CD4-positive, alpha-beta T cell treated with Interleukin-1 beta for 1 hour (primary cell): ENCODE measurements at places on chromosomes 5 and 9.

- no peak for DNase-seq
Measured at GRCh38 chr5:172667786-172668593, 26.9 kb downstream of the NEURL1B start.

DNA sequence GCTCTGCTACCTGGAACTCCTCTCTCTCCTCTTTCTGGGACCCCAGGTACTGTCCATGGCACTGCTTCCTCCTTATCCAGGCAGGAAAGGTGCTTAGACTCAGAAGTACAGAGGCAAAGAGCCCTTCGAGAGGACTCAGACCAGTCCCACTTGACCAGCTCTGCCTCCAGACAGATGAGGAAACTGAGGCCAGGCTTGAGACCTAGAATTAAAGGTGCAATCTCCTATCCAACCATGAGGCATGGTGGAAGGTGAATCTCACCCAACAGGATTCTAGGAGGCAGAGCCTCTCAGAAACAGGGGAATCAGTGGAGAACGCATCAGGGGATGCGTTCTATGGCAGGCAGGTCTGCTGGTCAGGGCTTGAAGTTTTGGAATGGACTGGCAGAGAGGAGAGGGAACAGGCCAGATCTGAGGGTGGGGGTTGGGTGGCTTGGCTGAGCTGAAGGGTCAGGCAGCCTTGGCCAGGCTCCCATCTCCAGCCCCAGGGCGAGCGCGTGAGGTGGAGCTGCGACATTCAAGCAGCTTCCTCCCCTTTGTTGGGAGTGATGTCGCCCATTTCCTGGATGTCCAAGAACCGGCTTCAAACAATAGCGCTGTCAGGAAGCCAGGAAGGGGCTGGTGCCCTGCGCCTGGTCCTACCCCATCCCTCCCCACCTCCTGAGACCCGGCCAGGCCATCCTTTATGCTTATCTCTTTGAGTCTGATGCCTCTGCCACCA, 26.2 kb downstream of the NDUFA8 start:
- DNase-seq: no peak

DNA sequence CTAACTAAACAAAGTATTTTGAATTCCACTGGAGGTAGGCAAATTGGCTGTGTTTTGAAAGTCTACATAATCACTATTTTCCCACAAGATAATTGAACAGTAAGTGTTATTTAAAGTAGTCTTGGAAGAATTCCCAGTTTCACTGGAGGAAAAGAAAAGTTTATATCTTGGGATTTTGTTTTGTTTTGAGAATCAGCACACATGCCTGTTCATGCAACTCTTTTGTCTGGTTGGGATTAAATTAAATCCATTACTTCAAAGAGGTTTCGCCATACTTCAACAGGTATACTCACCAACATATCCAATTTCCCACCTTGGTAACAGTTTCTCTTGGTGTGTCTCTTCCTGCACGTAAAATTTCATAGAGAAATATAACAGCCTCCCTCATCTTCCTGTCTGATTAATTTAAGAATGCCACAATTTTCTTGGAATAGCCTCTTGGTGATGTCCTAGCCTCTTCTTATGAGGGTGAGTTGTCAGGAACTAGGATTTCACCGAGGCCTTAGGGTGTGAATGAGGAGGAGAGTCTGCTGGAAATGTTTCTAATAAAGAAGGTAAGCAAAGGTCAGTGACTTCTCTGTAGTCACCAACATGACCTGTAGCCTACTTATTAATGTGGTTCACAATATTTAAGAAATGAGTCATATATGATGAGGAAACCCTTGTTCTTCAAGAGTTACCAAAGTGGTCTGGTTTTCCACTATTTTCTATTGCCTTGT, 48.1 kb downstream of the ITGA2 start:
- DNase-seq: no peak

GRCh38 chr5:139848508-139849100, 53.0 kb downstream of the PSD2 start:
- peak; percentile 36 for DNase-seq

DNA sequence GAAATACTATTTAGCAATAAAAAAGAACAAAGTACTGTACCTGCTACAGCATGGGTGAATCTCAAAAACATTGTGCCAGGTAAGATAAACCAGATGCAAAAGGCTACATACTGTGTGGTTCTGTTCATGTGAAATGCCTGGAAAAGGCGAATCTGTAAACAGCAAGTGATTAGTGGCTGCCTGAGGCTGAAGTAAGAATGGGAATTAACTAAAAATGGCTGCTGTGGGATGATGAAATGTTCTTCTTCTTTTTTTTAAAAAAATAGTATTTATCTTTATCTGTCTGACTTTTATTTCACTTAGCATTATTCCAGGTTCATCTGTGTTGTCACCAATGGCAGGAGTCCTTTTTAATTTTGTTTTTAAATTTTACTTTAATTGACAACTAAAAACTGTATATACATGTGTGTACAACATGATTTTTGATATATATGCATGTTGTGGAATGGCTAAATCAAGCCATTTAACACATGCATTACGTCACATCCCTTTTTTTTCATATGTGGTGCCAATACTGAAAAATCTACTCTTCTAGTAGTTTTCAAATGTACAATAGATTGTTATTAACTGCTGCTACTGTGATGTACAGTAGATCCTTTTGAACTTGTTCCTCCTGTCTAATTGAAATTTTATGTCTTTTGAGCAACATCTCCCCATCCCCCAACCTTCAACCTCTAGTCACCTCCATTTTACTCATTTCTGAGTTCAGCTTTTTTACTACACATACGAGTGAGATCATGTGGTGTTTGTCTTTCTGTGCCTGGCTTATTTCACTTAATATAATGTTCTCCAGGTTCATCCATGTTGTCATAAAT, 62.9 kb upstream of the TNFAIP8 start:
- no peak for DNase-seq

DNA sequence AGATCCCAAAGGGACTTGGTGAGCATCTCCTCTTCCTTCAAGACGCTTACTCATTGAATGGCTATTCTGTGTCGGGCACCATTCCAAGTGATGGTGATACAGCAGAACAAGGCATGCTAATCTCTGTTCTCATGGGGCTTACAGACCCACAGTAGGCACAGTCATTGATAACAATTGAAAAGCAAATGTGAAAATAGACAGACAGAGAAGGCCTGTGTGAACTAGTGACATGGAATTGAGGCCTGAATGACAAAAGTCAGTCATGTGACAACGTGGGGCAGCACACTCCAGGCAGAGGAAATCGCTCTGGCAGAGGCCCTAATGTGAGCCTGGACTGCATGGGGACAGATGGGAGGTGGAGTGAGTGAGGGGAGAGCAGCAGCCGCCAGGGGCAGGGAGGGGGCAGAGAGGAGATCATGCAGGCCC, 70.7 kb upstream of the CPLX2 start:
- no peak for DNase-seq

DNA sequence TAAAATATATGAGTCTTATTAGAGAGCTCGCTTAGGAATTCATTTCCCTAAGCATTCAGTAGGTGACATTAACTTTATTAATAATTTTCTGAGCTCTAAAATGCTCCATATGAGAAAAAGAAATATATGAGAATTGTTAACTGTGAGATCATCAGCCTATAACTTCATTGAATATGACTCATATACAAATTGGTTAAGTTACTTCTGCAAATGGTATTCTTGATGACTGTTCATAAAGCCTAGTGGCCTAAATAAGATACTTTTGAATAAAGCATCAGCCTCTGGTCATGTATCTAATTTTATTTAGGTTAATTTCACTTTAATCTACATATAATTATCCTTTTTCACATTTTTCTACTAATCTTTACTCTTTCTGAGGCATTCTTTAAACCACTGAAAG, 710.2 kb upstream of the ACO1 start:
- no peak for DNase-seq

- DNase-seq: peak; percentile 61
Measured at GRCh38 chr5:138180183-138180782, 1.4 kb downstream of the KIF20A start.

GRCh38 chr9:27489087-27489876, 34.8 kb upstream of the IFNK start:
- no peak for DNase-seq

- DNase-seq: no peak
Measured at GRCh38 chr5:31091501-31091900, 102.0 kb upstream of the CDH6 start.

DNA sequence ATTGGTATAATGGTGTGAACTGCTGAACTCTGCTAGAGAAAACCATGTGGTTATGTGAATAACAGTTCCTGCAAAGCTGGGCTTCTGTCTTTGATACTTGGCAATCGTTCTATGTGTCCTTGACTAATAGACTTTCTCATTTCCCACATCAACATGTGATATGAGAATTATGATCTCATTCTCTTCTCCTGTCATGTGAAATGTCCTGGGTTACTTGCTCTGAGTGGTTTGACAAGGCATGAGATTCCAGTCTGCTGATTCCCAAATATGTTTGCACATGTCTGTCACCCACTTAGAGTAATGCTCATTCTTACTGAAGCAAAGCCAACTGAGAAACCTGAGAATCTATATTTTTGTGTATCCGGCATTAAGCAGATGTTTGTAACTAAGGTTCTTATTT, 141.2 kb downstream of the PARP8 start:
- DNase-seq: no peak

GRCh38 chr5:139120521-139120920, 77.6 kb downstream of the SIL1 start:
- no peak for DNase-seq

GRCh38 chr5:94326586-94326985, 291.8 kb downstream of the KIAA0825 start:
- DNase-seq: no peak

- DNase-seq: no peak
Measured at GRCh38 chr5:124395287-124395686, 351.2 kb downstream of the ZNF608 start.
